ENCODE measurements at places on chromosomes 12 and 14. TPM values are rescaled to one million over a fixed set of nuclear protein-coding genes. Genes with fewer than 3 reads are reported as not detected.

GRCh38 chr14:33834466-33835260, 116.2 kb downstream of the EGLN3 start:
- no peaks in the 10 kb centered on the region for H3K36me3 ChIP-seq
- no peak overlapping the region for H3K27ac ChIP-seq
- H3K27me3 ChIP-seq, result no peaks in the 10 kb centered on the region

DNA sequence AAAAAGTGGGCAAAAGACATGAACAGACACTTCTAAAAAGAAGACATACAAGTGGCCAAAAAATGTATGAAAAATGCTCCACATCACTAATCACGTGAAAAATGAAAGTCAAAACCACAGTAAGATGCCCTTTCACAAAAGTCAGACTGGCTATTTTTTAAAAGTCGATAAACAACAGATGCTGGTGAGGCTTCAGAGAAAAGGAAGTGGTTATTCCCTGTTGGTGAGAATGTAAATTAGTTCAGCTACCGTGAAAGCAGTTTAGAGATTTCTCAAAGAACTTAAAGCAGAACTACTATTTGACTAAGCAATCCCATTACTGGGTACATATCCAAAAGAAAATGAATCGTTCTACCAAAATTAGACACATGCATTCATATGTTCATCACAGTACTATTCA, 237.0 kb downstream of the KIF21A start:
- H3K27me3 ChIP-seq, result no peaks in the 10 kb centered on the region
- no peaks in the 10 kb centered on the region for H3K36me3 ChIP-seq
- DNase-seq, result no peak
- no peak overlapping the region for H3K27ac ChIP-seq
- H3K4me1 ChIP-seq, result no peaks in the 10 kb centered on the region
- no peak overlapping the region for H3K4me3 ChIP-seq

- H3K27ac ChIP-seq, result no peak overlapping the region
- H3K36me3 ChIP-seq, result no peaks in the 10 kb centered on the region
- no peaks in the 10 kb centered on the region for H3K27me3 ChIP-seq
- H3K4me1 ChIP-seq, result peaks cover 33% of the 10 kb centered on the region
- peak overlapping the region; percentile 26 for H3K4me3 ChIP-seq
These were observed 9.0 kb downstream of the CCDC85C start for GRCh38 chr14:99595034-99595433.

- H3K27ac ChIP-seq, result no peak overlapping the region
- no peak overlapping the region for H3K4me3 ChIP-seq
- no peaks in the 10 kb centered on the region for H3K27me3 ChIP-seq
- no peak for DNase-seq
- no peaks in the 10 kb centered on the region for H3K4me1 ChIP-seq
These were observed 9.1 kb upstream of the GLT1D1 start for GRCh38 chr12:128844031-128844635.

The KCNJ8 gene
- total RNA-seq, result not detected

GRCh38 chr14:99207456-99207855, 64.5 kb downstream of the BCL11B start:
- H3K36me3 ChIP-seq, result peaks cover 69% of the 10 kb centered on the region
- no peak for DNase-seq
- H3K4me3 ChIP-seq, result no peak overlapping the region
- H3K4me1 ChIP-seq, result peaks cover 99% of the 10 kb centered on the region
- H3K27me3 ChIP-seq, result no peaks in the 10 kb centered on the region
- peak overlapping the region; percentile 59 for H3K27ac ChIP-seq

- no peak for DNase-seq
- H3K4me3 ChIP-seq, result no peak overlapping the region
- H3K27me3 ChIP-seq, result no peaks in the 10 kb centered on the region
- no peaks in the 10 kb centered on the region for H3K36me3 ChIP-seq
- peaks cover 12% of the 10 kb centered on the region for H3K4me1 ChIP-seq
- H3K27ac ChIP-seq, result no peak overlapping the region
These were observed 29.9 kb upstream of the DDHD1 start for GRCh38 chr14:53183056-53183455.

DNA sequence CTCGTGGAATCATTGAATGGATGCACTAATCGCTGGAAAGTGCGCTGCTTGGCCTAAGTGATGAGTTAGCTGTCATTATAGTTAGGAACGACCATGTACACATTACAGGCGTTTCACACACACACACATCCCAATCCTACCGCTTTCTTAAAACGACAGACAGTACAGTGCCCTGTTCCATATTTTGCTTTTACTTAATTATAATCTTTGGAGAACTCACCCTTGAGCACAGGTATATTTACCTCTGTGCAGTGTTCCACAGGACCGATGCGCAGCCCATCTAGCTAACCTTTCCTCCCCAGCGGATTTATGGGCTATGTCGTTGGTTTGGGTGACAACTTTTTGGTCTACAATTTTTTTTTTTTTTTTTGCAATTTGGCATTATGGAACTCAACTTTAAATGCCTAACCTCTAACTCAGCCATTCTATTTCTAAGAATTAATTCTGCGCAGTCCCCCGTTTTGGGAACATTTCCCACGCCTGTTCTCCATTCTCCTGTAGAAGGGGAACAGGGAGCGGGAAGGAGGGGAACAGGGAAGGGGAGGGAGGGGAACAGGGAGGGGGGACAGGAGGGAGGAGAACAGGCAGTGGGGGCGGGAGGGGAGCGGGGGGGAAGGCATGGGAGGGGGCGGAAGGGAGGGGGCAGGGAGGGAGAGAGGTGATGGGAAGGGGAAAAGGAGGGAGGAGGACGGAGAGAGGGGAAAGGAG, 663 bp upstream of the ULK1 start:
- peaks cover 31% of the 10 kb centered on the region for H3K4me1 ChIP-seq
- no peak overlapping the region for H3K27ac ChIP-seq
- no peaks in the 10 kb centered on the region for H3K36me3 ChIP-seq

Measured in CD4-positive, alpha-beta T cell (primary cell).